Stimulated activated CD8-positive, alpha-beta memory T cell treated with anti-CD3 and anti-CD28 coated beads, Interleukin-15, amount 100 ng/mL, for 24 hours (primary cell): ENCODE measurements at places on chromosomes 4 and X.

DNA sequence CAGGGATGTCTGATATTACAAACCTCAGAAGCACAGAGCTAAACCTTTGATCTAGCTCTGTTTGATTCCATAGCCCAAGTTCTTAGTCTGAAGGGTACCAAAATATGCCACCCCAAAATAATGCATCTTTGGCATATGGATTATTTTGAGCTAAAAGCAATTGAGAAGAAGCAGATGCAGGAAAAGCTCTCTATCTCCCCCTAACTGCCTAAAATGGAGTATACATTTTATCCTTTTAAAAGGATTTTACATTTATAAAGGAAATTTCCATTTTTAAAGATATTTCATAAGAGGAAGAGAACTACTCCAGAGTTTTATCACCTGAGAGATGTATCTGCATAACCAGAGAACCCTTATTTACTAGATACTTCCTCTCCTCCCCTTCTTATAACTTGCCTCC lies 158.7 kb downstream of the ZNF674 start:
- DNase-seq = no peak

DNA sequence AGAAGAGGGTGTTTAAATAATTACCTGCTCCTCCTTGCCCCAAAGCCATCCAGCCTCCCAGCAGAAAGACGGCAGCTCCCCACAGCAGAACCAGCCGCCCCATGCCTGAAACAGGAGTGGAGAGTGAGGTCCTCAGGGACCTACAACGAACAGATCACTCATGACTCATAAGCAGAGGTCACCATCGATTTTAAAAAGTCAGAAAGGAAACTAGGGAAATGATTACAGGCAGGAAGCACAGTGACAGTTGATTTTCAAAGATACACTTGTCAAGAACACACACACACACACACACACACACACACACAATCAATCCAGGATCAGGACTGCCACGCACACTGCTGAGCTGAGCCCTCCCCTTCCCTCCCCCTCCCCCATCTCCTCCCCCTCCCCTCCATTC lies at the start of gene CRLF2:
Gene CRLF2, minus strand, starts transcription at position 118 of the 400 bp plus-strand sequence. Its CDS starts 15 bp downstream, at position 103.
- DNase-seq = no peak

GRCh38 chr4:112560084-112560483 lies 44.1 kb upstream of the NEUROG2 start:
- DNase-seq = no peak

GRCh38 chrX:100874325-100874724 lies at the start of gene NOX1:
Gene NOX1 (minus strand): TSS chrX:100874359. CDS start chrX:100874139, 220 bp downstream.
- no peak for DNase-seq

DNA sequence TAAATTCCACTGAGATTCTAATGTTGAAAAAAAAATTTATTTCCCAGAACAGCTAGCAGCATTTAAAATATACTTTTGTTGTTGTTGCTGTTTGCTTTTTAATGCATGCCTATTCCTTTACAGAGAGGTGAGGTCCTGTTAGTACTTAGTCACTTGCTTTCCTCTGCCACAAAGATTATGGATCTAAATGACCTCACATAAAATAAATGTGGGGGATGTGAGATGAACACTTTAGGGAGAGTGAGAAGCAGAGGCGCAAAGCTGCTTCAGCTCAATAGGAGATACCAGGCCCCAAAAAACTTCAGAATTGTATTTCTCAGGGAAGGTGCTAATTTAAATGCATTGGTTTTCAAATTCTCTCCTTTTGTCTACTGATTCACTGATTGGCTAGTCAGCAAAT lies 4.0 kb downstream of the LDB2 start:
- DNase-seq = no peak

DNA sequence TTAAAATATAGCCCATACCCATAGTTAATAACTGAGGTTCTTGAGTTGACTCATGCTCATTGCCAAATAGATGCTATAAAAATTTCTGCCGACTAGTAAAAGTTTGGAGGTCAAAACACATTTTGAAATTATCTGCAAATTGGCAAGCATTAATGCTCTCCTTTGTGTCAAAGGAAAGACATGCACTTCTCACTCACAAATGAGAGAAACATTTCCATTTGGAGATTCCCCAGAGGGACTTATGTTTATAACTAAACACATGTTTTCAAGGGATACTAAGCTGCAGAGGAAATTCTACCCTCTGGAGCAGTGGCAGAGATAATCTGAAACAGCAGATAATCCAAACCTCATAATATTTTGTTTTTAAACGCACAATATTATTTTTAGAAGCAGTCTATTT lies 45.7 kb upstream of the CCDC160 start:
- DNase-seq = no peak

DNA sequence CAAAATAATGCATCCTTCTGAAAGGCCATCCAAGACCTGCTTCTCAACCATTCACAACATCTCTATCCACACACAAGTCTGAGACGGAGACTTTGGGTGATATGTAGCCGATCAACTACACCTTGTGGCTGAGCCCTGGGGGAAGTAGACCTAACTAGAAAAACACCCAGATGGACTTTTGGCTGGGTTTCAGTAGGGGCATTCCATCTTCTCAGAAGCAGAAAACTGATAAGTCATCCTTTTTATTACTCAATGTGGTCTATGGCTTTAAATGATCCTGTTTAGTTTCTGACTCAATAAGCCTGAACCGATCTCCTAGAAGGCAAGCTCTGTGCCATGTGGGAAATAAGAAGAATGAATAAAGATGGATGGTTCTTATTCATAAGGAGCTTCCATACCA lies 82.5 kb upstream of the AFF2 start:
- DNase-seq = no peak

DNA sequence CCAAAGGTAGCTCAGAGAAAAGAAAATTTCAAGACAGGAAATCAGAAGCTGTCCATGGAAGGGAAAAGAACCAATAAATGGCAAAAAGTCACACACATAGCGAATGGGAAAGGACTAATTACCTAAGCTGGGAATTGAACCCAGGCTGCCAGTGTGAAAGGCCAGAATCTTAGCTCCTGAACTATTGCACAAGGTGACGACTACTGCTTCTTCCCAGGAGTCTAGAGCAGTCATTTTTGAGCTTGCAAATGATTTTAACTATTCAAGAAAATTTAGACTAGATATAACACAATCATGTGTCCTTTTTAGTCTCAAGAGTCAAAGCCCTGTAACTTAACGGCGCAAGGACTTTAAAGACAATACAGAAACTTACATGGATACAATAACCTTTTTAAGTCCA lies 34.1 kb upstream of the ZNF81 start:
- no peak for DNase-seq

GRCh38 chrX:66005830-66006449 lies 33.9 kb downstream of the VSIG4 start:
- DNase-seq = no peak

- no peak for DNase-seq
Observed at GRCh38 chrX:9271789-9272525, 192.9 kb upstream of the TBL1X start.

GRCh38 chrX:35150052-35150451 lies 207.5 kb downstream of the FAM47B start:
- DNase-seq = no peak

DNA sequence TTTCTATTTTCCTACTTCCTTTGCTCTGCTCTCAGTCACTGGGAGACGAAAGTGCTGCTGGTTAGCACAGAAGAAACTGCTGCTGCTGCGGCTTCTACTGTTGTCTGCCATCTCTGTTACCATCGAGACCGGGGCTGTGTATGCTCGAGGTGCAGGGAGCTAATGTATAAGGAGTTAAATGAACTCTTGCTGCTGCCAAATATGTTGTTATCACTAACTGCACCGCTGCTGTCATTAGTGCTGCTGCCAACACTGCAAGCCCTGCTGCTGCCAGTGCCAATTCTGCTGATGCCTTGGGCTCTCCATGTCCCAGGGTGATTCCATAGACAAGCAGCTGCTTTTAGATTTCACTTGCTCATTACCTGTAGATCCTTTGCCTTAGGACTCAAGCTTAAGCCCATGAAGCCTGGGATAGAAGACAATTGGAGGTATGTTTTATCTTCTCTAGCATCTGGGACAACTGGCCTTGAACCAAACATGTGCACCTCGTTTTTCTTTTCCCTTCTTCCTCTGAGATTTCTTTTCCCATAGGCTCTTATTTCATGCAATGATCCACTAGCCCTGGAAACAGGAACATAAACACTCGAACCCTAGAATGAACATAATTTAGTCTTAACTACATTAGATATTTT lies 107.8 kb downstream of the CCSER1 start:
- no peak for DNase-seq

GRCh38 chr4:149095001-149095400 lies 652.8 kb upstream of the NR3C2 start:
- no peak for DNase-seq
